ENCODE measurements at places on chromosomes 1 and 21. TPM values are rescaled to one million over a fixed set of nuclear protein-coding genes. Genes with fewer than 3 reads are reported as not detected.

Gene CSMD2
- 3.5 TPM for total RNA-seq

Gene CDCA8
- total RNA-seq: 49.3 TPM

Gene ARHGEF10L
- 20.3 TPM for total RNA-seq

Gene PAPPA2
- 0.17 TPM for total RNA-seq

Gene CASZ1
- total RNA-seq: 3.4 TPM

Gene GIPC2
- total RNA-seq: not detected

Gene PADI2
- total RNA-seq: 1.4 TPM

Gene ILF2
- 475 TPM for total RNA-seq

Gene FCRL6
- not detected for total RNA-seq

Gene ANGPTL1
- not detected for total RNA-seq

Gene PDC
- total RNA-seq: not detected

Gene TRIM45
- total RNA-seq: 19.0 TPM

Gene SCAMP3
- total RNA-seq: 44.8 TPM

Gene VCAM1
- 2.1 TPM for total RNA-seq

Gene CELA2B
- not detected for total RNA-seq

Gene CCDC185
- not detected for total RNA-seq

Gene C1orf141
- not detected for total RNA-seq

Gene PPCS
- 63.3 TPM for total RNA-seq
